ENCODE measurements at places on chromosomes 7 and 10.
A peak's percentile ranks its signal among the peaks of the same experiment; 100 is the strongest.

DNA sequence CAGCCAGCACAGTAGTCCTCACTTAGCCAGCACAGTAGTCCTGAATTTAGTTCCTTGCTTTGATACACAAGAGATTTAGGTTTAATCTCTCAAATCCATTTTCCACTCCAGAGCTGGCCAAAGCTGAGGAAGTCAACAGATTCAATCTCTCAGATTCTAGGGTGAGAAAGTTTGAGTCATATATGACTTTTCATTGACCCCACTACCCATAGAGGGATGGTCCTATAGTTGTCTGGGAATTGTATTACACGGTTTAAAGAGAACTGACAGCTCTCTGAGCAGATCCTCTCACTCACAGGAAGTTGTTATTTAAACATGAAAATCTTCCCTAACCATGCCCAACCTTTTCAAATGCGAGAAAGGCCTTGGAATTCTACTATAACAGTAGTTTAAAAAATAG is 641.8 kb upstream of the SEMA3D start:
- DNase-seq, result no peak

- DNase-seq, result no peak
Measured at GRCh38 chr10:119330342-119330741, 123.0 kb downstream of the GRK5 start.

- no peak for DNase-seq
Measured at GRCh38 chr10:131706952-131707351, 193.9 kb upstream of the PPP2R2D start.

- no peak for DNase-seq
Measured at GRCh38 chr7:135933509-135934188, 43.5 kb downstream of the MTPN start.

GRCh38 chr7:10940704-10941355 is 32.8 kb upstream of the PHF14 start:
- peak; percentile 53 for DNase-seq

GRCh38 chr10:125392609-125393008 is 232.2 kb upstream of the CTBP2 start:
- no peak for DNase-seq

DNA sequence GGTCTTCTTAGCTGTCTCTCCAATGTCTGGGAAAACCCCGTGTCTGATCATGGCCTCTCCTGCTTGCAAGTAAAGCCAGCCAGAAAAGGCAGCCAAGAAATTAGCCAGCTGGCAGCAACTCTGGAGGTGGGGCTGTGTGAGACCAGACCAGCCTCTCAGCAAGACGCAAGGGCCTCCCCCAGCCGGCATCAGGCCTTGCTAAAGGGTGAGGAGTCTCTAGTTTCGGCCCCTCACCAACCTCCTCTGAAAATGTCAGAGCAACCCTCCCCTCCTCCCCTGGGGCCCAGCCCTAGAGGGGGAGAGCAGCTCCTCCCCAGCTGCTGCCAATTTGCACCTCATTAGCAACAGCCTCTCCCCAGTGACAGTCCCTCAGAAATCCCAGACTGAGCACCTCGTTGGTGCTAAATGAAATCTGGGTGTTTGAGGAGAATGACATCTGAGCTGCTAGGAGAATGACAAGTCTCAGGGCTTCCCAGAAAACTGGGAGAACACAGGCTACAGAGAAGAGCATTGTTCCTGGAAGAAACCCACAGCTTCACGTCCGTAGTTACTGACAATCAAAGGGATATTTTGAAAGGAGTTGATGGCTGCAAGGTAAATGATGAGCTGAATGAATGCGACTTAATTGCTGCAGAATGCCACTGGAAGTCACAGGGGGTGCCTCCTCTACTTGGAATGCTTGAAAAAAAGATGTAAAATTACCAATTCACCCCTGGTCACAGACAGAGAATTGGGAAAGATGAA is 25.9 kb downstream of the DGKI start:
- DNase-seq, result no peak

DNA sequence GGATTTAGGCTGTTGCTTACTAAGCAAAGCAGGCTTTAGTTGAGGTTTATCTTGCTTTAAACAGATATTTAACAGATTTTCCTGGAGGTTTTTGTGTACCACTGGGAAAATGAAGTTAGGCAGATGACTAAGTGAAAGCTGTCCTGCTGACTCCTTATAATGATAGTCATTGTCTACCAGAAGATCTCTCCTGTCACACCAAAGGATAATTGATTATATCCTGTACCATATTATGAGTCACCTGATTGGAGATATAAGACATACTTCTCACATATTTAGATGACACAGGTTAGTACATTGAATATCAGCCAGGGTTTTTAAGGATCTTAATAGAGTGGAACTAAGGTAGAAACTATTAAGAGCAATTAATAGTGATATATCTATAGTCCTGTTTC is 68.4 kb downstream of the PTEN start:
- no peak for DNase-seq

DNA sequence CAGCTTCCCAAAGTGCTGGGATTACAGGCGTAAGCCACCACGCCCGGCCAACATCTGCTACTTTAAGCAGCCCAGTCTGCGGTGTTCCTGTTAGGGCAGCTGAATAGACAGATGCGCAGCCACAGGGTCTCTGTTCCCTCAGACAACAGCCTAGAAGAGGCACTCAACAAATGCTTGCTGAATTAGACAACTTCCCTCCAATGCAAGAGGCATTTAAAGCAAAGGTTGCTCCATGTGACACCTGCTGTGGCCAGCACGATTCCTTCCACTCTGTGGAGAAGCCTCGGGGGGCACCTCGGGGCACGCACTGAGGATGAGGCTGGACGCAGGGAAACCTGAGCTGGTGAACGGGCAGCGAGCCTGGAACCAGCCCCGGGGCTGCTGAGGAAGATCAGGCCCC is 237.8 kb downstream of the MAD1L1 start:
- no peak for DNase-seq

GRCh38 chr10:28738200-28738599 is 60.9 kb downstream of the BAMBI start:
- DNase-seq, result peak; percentile 6

GRCh38 chr7:151018421-151019129 is 5.7 kb downstream of the ATG9B start:
- no peak for DNase-seq

- DNase-seq, result no peak
Measured at GRCh38 chr7:152869677-152870051, 110.1 kb downstream of the ACTR3B start.

- peak; percentile 74 for DNase-seq
Measured at GRCh38 chr7:102415685-102416225, 17.6 kb upstream of the ORAI2 start.

- no peak for DNase-seq
Measured at GRCh38 chr10:132183046-132183445, 3.7 kb upstream of the DPYSL4 start.

DNA sequence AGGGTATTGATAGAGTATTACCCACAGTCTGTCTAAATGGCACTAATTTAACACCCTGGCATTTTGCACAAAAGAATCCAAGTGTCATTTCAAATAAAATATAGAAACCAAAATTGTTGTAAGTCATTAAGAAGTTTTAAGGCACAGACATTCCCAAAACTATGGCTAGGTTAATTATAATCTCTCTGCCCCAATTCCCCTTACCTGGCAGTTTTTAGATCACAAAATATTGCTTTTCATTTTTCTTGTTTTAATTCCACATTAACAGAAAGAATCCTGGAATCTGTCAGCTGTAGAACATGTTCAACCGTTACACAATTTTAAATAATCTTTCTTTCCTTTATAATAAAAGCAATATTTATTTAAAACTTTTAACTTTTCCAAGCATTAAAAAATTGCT is 56.1 kb upstream of the PALS2 start:
- DNase-seq, result no peak

GRCh38 chr7:28599411-28599810 is 187.1 kb downstream of the CREB5 start:
- no peak for DNase-seq

All from NAMALWA (cell line).